ENCODE measurements at places on chromosomes 6 and 20. TPM values are rescaled to one million over a fixed set of nuclear protein-coding genes. Genes with fewer than 3 reads are reported as not detected.

DNA sequence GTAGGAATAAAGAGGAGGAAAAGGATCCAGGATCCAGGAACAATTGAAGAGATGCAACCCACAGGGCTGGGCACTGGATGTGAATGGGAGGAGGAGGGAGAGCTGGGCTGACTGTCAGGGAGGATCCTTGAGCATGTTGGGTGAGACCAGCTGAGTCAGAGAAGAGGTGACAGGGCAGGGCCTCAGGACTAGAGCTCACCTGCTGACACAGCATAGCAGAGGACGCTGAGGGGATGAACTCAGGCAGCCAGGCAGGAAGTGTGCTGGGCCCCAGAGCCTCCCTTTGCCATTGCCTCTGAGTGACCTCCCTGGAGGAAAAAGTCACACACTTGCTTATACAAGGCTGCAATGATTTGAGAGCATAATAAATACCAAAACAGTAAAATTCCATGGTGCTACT, 72.3 kb downstream of the ZNF133 start:
- DNase-seq, result no peak
- no peaks in the 10 kb centered on the region for H3K36me3 ChIP-seq
- no peak overlapping the region for H3K4me3 ChIP-seq
- no peaks in the 10 kb centered on the region for H3K4me1 ChIP-seq
- no peaks in the 10 kb centered on the region for H3K27me3 ChIP-seq

GRCh38 chr6:45432977-45433376, 55.2 kb upstream of the SUPT3H start:
- no peak for DNase-seq
- H3K27ac ChIP-seq, result no peak overlapping the region
- H3K4me3 ChIP-seq, result no peak overlapping the region
- H3K36me3 ChIP-seq, result no peaks in the 10 kb centered on the region
- no peaks in the 10 kb centered on the region for H3K27me3 ChIP-seq

GRCh38 chr20:10469599-10469998, 34.5 kb downstream of the SLX4IP start:
- H3K27ac ChIP-seq, result no peak overlapping the region
- peaks cover 10% of the 10 kb centered on the region for H3K4me1 ChIP-seq
- H3K36me3 ChIP-seq, result no peaks in the 10 kb centered on the region
- no peaks in the 10 kb centered on the region for H3K27me3 ChIP-seq
- no peak overlapping the region for H3K4me3 ChIP-seq

DNA sequence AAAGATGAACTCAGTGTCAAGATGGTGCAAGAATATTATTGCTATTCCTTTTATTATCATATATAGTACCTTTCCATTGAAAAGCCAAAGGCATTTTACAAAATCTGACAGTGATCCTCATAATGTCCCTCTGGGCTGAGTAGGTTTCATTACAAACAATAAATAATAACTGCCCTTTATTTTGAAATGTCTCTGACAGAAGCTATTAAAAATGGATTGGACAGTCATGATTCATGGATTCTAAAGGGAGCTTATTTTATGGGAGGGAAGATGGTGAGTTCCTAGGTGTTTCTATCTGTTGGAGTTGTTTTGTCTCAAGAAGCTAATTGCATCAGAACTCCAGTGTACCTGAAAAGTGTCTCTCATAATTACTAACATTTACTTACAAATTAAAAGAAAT, 30.4 kb upstream of the HDAC2 start:
- H3K27ac ChIP-seq, result no peak overlapping the region
- no peaks in the 10 kb centered on the region for H3K27me3 ChIP-seq
- DNase-seq, result no peak
- no peaks in the 10 kb centered on the region for H3K36me3 ChIP-seq
- no peak overlapping the region for H3K4me3 ChIP-seq

GRCh38 chr20:31826074-31826473, 6.9 kb downstream of the MYLK2 start:
- no peaks in the 10 kb centered on the region for H3K36me3 ChIP-seq
- no peak for DNase-seq
- H3K4me1 ChIP-seq, result peaks cover 19% of the 10 kb centered on the region
- no peaks in the 10 kb centered on the region for H3K27me3 ChIP-seq
- no peak overlapping the region for H3K4me3 ChIP-seq

Gene WFDC13
- not detected for total RNA-seq

- peaks cover 10% of the 10 kb centered on the region for H3K4me1 ChIP-seq
- H3K36me3 ChIP-seq, result no peaks in the 10 kb centered on the region
- H3K27me3 ChIP-seq, result no peaks in the 10 kb centered on the region
- H3K4me3 ChIP-seq, result no peak overlapping the region
- no peak overlapping the region for H3K27ac ChIP-seq
- DNase-seq, result no peak
Measured at GRCh38 chr6:75290136-75290945, 5.7 kb upstream of the TMEM30A start.

GRCh38 chr6:91697010-91697695, 1110.3 kb upstream of the MAP3K7 start:
- no peak for DNase-seq
- H3K36me3 ChIP-seq, result no peaks in the 10 kb centered on the region
- no peak overlapping the region for H3K4me3 ChIP-seq
- no peaks in the 10 kb centered on the region for H3K27me3 ChIP-seq

GRCh38 chr6:12324099-12324498, 33.9 kb downstream of the EDN1 start:
- no peak overlapping the region for H3K27ac ChIP-seq
- H3K27me3 ChIP-seq, result no peaks in the 10 kb centered on the region
- no peaks in the 10 kb centered on the region for H3K4me1 ChIP-seq
- H3K36me3 ChIP-seq, result no peaks in the 10 kb centered on the region

DNA sequence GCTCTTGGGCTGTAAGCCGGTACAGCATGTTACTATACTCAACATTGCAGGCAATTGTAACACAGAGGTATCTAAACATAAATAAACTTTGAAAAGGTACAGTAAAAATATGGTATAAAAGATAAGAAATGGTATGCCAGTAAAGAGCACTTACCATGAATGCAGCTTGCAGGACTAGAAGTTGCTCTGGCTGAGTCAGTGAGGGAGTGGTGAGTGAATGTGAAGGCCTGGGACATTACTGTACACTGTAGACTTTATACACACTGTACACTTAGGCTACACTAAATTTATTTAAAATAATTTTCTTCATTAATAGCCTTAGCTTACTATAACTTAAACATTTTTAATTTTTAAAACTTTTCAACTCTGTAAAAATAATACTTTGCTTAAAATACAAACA, 37.8 kb upstream of the ANKEF1 start:
- no peak for DNase-seq
- no peaks in the 10 kb centered on the region for H3K27me3 ChIP-seq
- H3K36me3 ChIP-seq, result no peaks in the 10 kb centered on the region
- H3K27ac ChIP-seq, result no peak overlapping the region
- no peak overlapping the region for H3K4me3 ChIP-seq

GRCh38 chr6:111743862-111744692, 129.2 kb downstream of the FYN start:
- H3K4me3 ChIP-seq, result no peak overlapping the region
- no peaks in the 10 kb centered on the region for H3K36me3 ChIP-seq
- no peak overlapping the region for H3K27ac ChIP-seq
- H3K4me1 ChIP-seq, result peaks cover 39% of the 10 kb centered on the region
- no peaks in the 10 kb centered on the region for H3K27me3 ChIP-seq

Gene PTGIS
- 41.2 TPM for total RNA-seq

Gene ANKRD66
- total RNA-seq, result not detected

Gene SNRNP48
- total RNA-seq, result 28.8 TPM

Gene SIRPD
- total RNA-seq, result not detected

GRCh38 chr6:152975204-152975915, 7.5 kb downstream of the FBXO5 start:
- no peaks in the 10 kb centered on the region for H3K4me1 ChIP-seq
- H3K4me3 ChIP-seq, result no peak overlapping the region

GRCh38 chr6:131754715-131755567, 44.1 kb upstream of the CTAGE9 start:
- H3K27me3 ChIP-seq, result no peaks in the 10 kb centered on the region
- H3K27ac ChIP-seq, result no peak overlapping the region
- no peak overlapping the region for H3K4me3 ChIP-seq
- H3K36me3 ChIP-seq, result no peaks in the 10 kb centered on the region
- H3K4me1 ChIP-seq, result peaks cover 5% of the 10 kb centered on the region

Gene PTCRA
- total RNA-seq, result not detected

GRCh38 chr6:138477913-138478539, 21.3 kb downstream of the NHSL1 start:
- DNase-seq, result no peak
- H3K27me3 ChIP-seq, result no peaks in the 10 kb centered on the region
- no peaks in the 10 kb centered on the region for H3K36me3 ChIP-seq
- H3K27ac ChIP-seq, result no peak overlapping the region
- peaks cover 10% of the 10 kb centered on the region for H3K4me1 ChIP-seq

- peaks cover 3% of the 10 kb centered on the region for H3K4me1 ChIP-seq
- no peaks in the 10 kb centered on the region for H3K27me3 ChIP-seq
Measured at GRCh38 chr6:186340-186965, 105.8 kb upstream of the DUSP22 start.

- H3K27ac ChIP-seq, result peak overlapping the region; percentile 91
- no peaks in the 10 kb centered on the region for H3K27me3 ChIP-seq
- DNase-seq, result peak; percentile 63
- H3K4me3 ChIP-seq, result peak overlapping the region; percentile 98
- no peaks in the 10 kb centered on the region for H3K36me3 ChIP-seq
- H3K4me1 ChIP-seq, result peaks cover 19% of the 10 kb centered on the region
Measured at GRCh38 chr6:106511288-106512047, 117.8 kb downstream of the RTN4IP1 start.

- H3K36me3 ChIP-seq, result no peaks in the 10 kb centered on the region
- no peaks in the 10 kb centered on the region for H3K4me1 ChIP-seq
Measured at GRCh38 chr20:61766921-61767610, 298.6 kb downstream of the TAF4 start.

GRCh38 chr20:45059022-45059728, 41.8 kb downstream of the KCNS1 start:
- H3K36me3 ChIP-seq, result no peaks in the 10 kb centered on the region
- no peak overlapping the region for H3K4me3 ChIP-seq
- no peaks in the 10 kb centered on the region for H3K27me3 ChIP-seq
- H3K4me1 ChIP-seq, result no peaks in the 10 kb centered on the region

Gene SAMD10
- total RNA-seq, result 6.4 TPM

Gene DST
- 137 TPM for total RNA-seq
